LNCaP clone FGC (cell line): ENCODE measurements at places on chromosomes 16 and 17.
A peak's percentile ranks its signal among the peaks of the same experiment; 100 is the strongest.

GRCh38 chr17:7437369-7437863 lies 1.9 kb upstream of the FGF11 start:
- no peak for DNase-seq

- DNase-seq = peak; percentile 69
Observed at GRCh38 chr17:31527606-31528005, 136.1 kb downstream of the RAB11FIP4 start.

- no peak for DNase-seq
Observed at GRCh38 chr17:75652341-75652740, 14.6 kb downstream of the RECQL5 start.

DNA sequence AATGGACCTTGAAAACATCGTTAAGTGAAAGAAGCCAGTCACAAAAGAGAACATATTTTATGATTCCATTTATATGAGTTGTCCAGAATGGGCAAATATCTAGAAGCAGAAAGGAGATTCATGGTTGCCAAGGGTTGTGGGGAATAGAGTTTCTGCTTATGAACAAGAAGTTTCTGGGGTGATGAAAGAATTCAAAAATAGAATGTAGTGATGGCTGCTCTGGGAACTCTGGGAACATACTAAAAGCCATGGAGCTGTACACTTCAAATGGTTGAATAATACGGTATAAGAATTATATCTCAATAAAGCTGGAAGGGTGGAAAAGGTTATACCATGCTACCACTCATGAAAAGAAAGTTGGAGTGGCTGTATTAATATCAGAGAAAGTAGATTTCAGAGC lies 18.5 kb downstream of the AKTIP start:
- no peak for DNase-seq

GRCh38 chr16:30369938-30370455 lies 297 bp downstream of the TBC1D10B start:
- no peak for DNase-seq

DNA sequence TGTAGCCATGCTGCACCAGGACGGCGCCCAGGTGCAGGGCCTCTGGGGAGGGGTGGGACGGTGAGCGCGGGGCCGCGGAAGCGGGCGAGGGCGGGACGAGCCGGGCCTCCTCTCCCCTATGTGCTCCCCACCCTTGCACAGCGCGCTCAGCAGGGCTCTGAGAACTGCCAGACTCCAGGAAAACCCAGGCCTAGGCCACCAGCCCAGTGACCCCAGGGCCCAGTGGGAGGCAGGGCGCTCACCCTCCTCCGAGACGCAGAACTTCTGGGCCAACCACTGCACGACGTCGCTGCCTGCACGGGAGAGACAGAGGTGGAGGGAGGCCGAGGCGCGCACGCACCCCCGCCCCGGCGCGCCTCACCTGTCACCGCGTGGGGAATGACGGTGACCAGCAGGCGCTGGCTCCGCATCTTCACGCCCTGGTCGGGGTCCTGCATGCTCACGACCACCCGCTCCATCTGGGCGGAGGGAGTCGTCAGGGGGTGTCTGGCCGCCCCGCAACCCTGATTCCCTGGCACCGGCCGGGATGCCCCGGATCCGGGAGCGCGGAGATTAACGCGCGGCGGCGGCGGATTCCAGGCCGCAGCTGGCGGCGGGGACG lies 603 bp downstream of the RGS11 start:
- DNase-seq = no peak

- no peak for DNase-seq
Observed at GRCh38 chr16:14042706-14043105, 28.4 kb upstream of the MRTFB start.

DNA sequence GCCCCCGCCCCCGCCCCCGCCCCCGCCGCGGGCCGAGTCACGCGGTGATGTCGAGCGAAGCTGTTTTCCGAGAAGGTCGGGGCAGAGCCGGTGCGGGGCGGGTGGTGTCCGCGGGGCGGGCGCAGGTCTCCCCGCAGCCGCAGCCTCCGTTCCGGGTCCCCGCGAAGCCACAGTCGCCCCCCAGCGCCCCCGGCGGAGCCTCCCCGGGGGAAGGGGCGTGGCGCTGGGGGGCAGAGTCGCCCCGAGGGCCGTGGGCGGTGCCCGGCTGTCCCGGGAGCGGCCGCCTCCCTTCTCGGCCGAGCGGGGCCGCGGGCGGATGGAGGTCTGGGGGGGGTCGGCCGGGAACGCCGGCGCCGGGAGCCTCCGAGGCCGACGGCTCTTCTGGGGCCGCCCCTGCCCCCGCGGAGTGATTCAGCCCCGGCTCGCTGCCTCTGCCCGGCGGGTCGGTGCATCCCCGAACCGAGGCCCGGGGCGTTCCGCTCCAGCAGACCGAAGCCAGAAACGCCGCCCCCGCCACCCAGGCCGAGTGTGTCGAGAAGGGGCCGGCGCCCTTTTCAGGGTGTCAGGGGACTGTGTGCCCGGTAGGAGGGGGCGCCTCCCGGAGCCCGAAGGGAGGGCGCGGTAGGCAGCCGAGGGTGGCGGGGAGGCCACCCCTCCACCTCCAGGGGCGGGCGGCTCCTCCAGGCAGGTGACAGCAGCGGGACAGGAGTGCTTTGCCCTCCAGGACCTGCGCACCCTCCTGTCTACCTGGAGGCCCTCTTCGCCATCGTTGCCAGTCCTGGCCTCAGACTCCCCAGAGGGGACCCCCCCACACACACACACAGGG lies 1.7 kb downstream of the METRNL start:
- no peak for DNase-seq

DNA sequence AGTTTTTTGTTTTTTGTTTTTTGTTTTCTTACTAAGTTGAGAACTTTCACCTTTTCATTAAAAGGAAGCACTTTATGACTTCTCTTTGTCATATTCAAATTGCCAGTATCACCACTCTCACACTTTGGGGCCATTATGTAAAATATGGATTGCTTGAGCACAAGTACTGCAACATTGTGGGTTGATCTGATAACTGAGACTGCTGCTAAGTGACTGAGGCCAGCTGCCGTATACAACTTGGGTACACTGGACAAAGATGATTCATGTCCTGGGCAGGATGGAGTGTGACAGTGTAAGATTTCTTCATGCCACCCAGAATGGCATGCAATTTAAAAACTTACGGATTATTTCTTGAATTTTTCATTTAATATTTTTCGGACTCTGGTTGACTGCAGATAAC lies 7.8 kb downstream of the TTC19 start:
- no peak for DNase-seq

- no peak for DNase-seq
Observed at GRCh38 chr17:72422505-72423285, 301.9 kb downstream of the SOX9 start.

GRCh38 chr17:63940584-63940983 lies 8.5 kb upstream of the CD79B start:
- no peak for DNase-seq

GRCh38 chr17:49520386-49521087 lies 25.4 kb downstream of the NGFR start:
- no peak for DNase-seq
